Cardiac septum (tissue), 1 donor: ENCODE measurements at places on chromosomes 3 and 15. TPM values are rescaled to one million over a fixed set of nuclear protein-coding genes. Genes with fewer than 3 reads are reported as not detected.

DNA sequence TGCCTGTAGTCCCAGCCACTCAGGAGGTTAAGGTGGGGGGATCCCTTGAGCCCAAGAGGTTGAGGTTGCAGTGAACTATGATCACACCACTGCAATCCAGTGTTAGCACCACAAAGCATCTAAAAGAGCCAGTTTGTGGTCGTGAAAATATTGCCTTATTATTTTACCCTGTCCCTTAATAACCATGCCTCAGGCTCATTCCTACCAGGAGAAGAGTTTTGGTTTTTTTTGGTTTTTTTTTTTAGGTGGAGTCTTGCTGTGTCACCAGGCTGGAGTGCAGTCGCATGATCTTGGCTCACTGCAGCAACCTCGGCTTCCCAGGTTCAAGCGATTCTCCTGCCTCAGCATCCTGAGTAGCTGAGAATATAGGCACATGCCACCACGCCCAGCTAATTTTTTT, 17.9 kb upstream of the AVEN start:
- no peak for DNase-seq

DNA sequence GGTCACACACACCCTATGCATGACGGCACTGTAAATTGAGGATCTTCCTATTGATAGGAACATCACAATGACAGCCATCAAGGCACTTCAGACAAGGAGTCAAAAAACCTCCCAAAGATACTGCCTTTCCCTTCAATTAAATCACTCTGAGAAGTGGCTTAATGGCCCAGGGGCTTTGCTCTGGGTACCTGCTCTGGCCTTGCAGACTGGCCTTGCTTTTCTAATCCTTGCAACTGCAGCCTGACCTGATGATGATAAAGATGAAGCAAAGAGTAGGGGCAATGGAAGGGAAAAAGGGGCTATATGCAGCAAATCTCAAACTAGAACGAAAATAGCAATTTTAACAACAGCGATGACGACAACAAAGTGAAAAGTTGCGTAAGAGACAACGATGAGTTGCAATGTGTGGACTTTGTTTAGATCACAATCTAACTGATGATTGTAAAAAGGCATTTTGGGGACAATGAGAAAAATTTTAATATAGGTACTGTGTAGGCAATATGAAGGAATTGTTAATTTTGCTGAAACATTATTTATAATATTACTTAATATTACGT, 14.6 kb downstream of the ADAMTS9 start:
- DNase-seq = no peak

- no peak for DNase-seq
Observed at GRCh38 chr15:39281094-39281493, 299.8 kb upstream of the THBS1 start.

DNA sequence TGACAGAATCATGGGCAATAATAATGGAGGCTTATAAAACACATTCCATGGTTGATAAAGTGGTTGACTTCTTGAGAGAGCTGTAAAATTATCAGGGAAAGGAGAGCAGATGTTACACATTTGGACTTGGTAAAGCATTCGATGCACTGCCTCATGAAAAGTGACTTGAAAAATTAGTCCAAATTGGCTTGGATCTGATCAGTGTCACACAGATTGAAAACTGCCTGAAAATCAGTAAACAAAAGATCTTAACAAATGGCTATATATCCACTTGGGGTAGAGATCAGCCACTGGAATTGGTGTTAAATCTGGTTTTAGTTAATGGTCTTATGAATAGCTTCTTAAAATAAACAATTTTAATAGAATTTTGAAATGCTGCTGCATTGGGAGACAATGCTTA, 20.3 kb downstream of the SHOX2 start:
- DNase-seq = no peak

Gene PLXNB1
- 43.4 TPM for total RNA-seq

Gene MORC1
- not detected for total RNA-seq

Gene GOLGA6D
- not detected for total RNA-seq

Gene PCNP
- total RNA-seq = 120 TPM

Gene MAP1A
- 182 TPM for total RNA-seq

Gene UBAP1L
- 2.4 TPM for total RNA-seq
